H9 (cell line): ENCODE measurements at places on chromosomes 2 and 18.
A peak's percentile ranks its signal among the peaks of the same experiment; 100 is the strongest.

DNA sequence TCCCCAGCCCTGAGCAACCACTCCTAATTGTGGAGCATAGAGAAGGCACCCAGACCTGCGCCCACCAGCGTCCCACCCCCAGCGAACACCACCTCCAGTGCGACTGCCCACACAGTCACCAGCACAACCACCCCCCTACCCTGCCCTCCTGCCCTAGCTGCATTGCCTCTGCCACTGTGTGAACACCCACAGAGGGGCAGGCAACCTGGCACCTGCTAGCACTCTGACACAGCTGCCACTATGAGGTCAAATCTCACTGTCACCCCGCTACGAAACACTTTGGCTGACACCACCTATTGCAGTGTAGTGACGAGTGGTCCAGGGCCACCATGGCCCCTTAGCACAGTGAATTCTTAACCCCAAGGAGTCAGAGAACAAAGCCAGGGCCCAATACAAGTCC lies 14.1 kb upstream of the EIF2AK3 start:
- DNase-seq, result no peak

DNA sequence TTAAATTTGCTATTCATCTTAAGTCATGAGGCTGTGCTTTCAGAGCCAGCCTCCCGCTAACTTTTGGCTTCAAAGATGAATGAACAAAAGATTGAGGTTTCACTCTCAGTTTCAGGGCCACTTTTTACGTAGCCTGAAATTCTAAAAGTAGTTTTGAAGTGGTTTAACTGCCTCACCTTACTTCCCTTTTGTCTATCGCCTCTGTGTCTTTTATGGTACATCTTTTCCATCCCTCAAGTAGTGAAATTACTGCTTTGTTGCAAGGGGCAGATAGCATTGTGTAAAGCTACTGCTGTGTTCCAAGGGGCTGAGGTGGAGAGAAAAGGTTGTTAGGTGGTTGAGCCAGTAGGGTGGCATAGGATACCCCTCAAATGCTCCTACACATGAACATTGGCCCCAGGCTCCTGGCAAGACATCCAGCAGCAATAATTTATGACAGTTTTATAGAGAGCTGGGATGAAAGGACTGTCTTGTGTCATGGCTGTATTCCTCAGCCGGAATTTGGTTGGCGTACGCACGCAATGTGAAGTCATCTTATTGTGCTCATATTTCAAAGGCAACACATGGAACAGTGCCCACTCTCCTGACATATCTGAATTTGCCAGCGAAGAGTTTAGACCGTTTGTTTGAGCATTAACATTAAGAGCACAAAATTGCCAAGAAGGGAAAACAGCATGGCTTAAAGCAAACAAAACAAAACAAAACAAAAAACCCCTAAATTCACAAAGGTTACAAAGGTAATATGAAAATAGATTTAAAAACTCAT lies 32.2 kb downstream of the QPCT start:
- DNase-seq, result no peak

DNA sequence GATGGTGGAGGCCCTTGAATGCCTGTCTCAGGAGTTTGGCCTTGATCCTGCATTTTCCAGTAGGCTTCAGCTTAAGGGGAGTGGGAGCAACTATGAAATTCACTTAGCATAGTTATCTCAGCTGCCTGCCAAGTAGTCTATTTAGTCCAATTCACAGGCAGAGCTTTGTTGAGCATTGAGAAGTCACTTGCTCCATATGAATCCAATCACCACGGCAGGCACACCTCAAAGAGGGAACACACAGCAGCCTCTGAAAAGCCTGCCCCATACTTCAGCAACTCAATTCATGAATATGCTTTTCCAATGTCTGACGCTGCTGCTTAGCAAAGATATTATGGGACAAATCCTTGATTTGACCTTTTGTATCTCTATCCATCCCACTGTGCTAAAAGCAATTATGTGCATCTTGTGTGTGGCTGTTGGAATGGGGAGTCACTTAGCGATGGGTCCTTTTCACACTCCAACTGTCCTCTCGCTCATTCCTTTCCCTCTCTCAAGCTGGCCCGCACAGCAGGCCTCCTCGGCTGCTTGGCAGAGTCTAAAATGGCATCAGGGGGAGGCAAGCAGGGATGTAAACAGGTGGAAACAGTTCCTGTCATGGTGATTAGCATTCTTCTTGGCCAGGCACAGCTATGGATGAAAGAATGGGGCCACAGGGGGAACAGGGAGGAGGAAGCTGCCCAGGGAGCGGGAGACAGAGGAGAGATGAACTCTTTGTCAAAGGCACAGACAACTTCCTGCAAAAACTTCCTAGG lies 56.0 kb upstream of the LRPPRC start:
- peak; percentile 45 for DNase-seq

DNA sequence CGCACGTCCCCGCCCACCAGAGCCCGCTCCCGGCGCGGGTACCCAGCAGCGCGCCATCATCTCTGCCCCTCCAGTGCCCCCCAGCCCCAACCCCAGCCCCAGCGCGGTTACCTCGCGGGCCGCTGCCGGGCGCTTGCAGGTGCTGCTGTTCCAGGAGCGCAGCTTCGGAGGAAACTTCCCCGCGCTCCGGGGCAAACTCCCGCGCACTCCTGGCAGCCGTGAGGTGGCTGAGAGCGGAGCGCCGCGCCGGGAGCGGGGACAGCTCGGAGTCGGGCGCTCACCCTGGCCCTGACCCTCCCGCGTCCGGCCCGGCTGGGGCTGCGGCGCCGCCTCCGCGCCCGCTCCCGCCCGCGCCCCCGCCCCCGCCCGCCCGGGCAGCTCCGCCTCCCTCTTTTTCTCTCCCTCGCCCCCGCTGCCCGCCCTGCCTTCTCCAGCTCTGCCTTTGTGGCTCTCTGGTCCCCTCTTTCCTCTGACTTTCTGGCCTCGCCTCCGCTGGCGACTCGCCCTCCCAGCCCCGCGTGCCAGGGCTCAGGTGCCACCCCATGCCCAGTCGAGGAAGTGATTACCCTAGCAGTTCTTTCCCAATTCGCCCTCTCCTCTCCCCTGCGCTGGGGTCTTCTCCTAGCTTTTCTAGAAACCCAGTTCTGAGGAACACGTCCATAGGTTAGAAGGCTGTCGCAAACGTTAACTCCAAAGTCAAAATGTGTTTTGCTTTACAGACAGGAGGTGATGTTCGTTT lies at the start of gene CHST9:
Gene CHST9 (minus strand): TSS at position 284 of the 739 bp plus-strand sequence. CDS start 42,499 bp downstream, outside the sequence.
- DNase-seq, result peak; percentile 75

DNA sequence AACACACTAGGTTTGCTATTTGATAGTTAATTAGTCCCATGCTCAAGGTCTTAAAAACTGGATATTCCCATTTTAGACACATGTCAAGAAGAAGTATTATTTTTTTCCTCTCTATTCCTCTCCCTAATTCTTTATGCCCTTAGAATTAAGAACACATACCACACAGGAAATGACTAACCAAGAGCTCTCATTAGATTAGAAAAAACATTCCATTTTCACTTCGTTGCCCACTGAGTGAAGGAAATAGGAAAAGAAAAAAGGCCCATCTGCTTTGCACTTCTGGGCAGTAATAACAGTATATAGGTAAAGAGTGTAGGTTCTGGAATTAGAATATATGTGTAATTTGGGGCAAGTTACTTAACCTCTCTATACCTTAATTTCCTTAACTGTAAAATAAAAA lies 26.9 kb downstream of the ACADL start:
- no peak for DNase-seq

DNA sequence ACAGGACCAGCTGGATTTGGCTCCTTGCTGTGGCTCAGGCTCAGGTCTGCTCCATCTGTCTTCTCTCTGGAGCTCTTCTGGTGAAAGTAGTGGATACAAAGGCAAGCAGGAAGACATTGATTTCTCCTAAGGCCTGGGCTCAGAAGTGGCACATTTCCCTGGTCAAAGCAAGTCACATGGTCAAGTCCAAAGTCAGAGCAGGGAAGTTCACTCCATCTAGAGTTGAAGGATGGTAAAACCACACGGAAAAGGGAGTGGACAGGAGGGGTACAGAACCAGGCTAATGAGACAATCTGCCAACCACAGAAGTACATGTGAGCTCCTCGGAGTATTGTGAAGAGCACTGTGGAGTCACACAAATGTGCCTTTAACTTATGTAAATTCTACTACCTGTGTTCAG lies 66.1 kb downstream of the MARCO start:
- DNase-seq, result no peak

DNA sequence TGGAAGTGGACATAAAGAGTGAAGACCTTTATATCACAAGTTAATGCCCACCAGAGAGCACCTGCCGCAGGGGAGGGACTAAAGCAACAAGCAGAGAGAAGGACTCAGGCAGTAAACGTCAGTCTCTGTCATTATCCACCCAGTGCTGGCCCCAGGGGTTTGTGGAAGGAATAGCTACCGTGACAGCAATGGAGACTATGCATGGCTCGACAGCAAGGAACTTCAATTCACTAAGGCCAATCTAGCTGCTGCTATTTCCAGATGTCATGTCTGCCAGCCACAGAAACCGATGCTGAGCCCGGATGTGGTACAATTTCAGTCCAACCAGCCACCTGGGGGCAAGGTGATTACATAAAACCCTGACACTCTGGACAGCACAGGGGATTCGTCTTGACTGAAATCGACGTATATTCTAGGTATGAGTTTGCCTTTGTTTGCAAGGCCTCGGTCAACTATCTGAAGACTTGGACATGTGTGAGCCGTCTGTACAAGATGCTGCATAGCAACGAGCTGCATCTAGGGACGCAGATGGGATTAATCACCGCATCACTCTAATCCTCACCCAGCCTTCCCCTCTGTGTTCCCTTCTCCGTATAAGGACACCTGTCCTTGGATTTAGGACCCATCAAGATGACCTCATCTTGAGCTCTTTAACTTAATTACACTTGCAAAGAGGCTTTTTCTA lies 154.1 kb upstream of the SH3BP4 start:
- no peak for DNase-seq

GRCh38 chr2:151833984-151834383 lies 5.8 kb upstream of the ARL5A start:
- DNase-seq, result no peak

DNA sequence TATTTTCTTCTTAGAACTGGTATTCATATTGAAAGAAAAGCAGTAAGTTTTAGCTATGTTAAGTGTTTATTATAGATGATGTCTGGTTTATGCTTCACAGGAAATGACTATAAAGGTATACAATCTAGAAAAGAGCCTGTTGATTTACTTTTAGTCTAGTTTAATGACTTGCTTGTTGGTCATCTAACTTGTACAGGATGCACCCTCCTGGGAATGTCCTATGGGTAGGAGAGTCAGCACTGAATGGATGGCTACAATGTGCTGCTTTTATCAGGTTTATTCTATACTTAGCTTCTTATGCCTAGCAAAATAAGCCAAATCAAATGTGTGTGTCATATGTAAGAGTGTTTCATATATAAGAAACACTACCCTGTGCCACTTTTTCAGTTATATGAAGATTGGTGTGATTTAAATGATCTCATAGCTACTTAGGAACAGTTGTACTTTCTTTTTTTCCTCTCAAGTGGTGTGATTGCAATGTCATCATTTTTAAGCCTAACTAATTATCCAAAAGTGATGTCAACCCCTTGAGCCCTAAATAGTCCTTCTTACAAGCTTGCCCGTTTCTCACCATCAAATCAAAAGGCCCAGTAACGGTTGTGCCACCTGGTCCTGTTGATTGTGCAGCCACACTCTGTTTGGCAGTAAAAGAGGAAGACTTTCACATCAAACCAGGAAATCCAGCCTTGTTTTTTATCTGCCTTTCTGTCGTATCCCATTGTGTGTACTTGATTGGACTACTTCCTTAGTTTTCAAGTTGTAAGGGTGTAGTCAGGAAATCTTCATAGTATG lies 176.0 kb downstream of the DIS3L2 start:
- DNase-seq, result no peak

GRCh38 chr2:37085731-37086147 lies 1.4 kb downstream of the GPATCH11 start:
- no peak for DNase-seq

GRCh38 chr2:231918501-231919330 lies 7.5 kb downstream of the NPPC start:
- no peak for DNase-seq

- peak; percentile 42 for DNase-seq
These were observed 29.0 kb downstream of the SERPINB5 start for GRCh38 chr18:63505566-63506335.

- no peak for DNase-seq
These were observed 7.6 kb upstream of the MRPL33 start for GRCh38 chr2:27763907-27764267.

DNA sequence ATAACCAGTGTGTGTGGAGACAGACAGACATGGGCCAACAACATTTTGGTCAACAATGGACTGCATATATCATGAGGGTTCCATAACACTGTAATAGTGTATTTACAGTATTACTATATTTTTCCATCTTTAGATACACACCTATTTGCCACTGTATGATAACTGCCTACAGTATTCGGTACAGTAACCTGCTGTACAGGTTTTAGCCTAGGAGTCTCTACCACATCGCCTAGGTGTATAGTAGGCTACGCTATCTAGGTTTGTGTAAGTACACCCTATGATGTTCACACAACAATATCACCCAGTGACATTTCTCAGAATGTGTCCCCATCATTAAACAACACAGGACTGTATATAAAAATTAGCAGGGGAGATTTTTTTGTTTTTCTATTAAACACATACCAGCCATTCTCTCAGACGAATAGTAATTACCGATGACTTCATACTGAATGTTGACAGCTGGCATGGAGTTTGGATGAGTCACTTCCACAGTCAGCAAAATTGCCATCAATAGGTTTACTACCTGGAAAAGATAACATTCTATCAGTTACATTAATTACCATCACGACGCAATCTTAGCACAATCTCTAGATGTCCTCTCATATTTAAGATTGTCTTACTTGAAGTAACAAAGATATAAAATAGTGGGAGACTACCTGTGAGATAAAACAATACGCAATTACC lies 10.8 kb downstream of the LAPTM4A start:
- DNase-seq, result no peak

- DNase-seq, result no peak
These were observed 19.9 kb downstream of the TMSB10 start for GRCh38 chr2:84925336-84925723.

- no peak for DNase-seq
These were observed 92.1 kb downstream of the NFATC1 start for GRCh38 chr18:79487801-79488201.

- no peak for DNase-seq
These were observed 154.9 kb upstream of the SOX11 start for GRCh38 chr2:5537180-5537688.

GRCh38 chr18:32112826-32113225 lies 21.2 kb downstream of the RNF138 start:
- DNase-seq, result no peak

DNA sequence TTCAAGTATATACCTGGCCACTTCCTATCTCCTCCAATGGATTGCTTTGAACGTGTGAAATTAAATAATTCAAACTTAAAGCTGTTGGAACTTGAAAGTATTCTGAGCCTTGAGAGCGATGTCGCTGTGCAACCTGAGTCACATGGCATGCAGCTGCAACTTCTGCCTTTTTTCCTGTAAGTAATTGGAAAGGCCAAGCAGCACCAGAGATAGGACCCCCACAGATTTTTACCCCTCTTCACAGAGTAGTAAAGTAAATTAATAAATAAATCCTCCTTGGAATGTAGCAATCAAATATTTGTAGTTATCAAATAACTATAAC lies 3.2 kb upstream of the RNF149 start:
- no peak for DNase-seq

- DNase-seq, result no peak
These were observed 59.0 kb downstream of the BARD1 start for GRCh38 chr2:214750529-214750928.
